Activated CD4-positive, alpha-beta T cell treated with anti-CD3 and anti-CD28 coated beads, Interleukin-2, amount 50 U/mL, for 48 hours (primary cell): ENCODE measurements at places on chromosomes 2 and 18.

GRCh38 chr2:164784376-164784775 is 57.2 kb downstream of the COBLL1 start:
- no peak for DNase-seq

- no peak for DNase-seq
Measured at GRCh38 chr2:219559156-219559915, 12.0 kb downstream of the OBSL1 start.

DNA sequence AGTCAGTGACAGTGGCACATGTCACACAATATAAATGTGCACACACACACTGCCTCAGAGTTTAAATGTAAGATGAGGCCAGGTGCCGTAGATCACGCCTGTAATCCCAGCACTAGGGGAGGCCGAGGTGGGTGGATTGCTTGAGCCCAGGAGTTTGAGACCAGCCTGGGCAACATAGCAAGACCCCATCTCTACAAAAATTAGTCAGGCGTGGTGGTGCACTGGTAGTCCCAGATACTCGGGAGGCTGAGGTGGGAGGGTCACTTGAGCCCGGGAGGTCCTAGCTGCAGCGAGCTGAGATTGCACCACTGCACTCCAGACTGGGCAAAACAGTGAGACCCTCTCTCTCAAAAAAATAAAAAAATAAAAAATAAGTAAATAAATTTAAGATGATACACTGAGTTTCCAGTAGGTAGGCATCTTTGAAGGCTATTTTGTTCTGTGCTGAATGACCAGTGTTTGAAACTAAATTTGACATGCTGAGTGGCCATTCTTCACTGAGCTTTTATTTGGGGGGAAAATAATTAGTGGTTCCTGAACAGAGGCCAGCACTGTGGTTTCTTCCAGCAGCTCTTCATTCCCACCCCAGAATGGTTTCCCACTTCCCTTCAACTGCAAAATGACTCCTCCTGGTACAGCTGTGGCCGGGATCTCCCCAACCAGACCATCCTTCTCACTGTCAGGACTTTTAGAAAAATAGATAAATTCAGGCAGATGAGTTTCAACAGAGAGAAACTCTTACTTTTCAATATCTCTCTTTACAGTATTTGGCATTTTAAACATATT is 44.9 kb downstream of the PSMG2 start:
- no peak for DNase-seq

DNA sequence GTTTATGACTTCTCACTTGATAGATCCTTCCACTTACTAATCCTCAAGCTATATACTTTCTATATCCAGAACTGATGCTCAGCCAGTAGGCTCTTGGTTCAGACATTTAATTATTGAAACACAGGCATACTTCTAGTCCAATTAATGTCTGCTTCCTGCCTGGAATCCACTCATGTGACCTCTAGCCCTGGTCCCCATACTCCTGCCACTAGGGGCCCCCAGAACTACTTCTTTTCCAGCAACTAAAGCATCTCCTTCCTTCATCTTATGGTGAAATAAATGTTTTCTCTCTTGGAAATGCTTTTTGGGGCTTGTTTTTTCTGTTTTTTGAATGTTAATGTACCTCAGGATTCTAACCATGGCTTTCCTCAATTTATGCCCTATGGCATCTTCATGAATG is 527.6 kb downstream of the SATB2 start:
- DNase-seq, result no peak

- no peak for DNase-seq
Measured at GRCh38 chr2:148596018-148596417, 48.5 kb upstream of the EPC2 start.

DNA sequence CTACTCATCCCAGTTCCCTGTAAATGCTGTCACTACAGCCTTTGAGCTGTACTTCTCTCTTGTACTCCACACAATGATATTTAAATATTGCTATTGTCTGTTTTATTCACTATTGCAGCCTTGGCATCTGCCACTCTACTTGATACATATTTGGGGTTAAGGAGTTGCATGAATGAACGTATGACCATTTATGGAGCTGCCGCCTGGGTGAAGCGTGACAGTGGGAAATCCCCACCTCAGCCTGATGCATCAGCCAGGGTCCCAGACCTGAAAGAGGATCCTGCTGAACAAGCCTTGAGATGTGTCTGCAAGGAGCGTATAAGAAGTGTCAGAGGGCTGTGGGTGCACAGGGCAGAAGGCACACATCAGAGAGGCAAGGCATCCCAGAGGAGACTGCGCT is 39.1 kb downstream of the MRPL35 start:
- DNase-seq, result peak; percentile 55

DNA sequence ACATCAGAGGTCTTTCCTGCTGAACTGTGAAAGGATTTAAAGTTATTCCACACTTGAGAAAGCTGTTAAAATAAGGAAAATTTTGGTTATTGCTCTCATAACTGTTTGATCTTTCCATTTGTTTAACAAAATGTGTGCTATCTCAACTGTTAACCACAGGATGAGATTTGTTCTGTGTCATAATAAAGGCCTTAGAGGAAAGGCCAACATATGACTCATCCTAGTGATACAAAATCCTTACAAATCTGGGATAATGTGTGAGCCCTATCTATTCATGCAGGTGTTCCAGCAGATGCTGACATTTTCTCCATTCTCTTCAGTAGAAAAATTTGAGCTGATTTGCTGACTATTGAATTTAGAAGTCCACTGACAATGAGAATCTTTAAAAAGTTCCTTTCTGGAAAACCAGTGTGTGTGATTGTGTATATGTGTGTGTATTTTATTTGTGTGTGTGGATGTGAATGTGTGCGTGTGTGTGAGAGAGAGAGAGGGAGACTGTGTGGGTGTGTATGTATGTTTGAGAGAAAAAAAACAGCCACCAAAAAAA is 1111.9 kb upstream of the GYPC start:
- no peak for DNase-seq

- DNase-seq, result no peak
Measured at GRCh38 chr2:241224018-241224850, 35.8 kb downstream of the ANO7 start.

DNA sequence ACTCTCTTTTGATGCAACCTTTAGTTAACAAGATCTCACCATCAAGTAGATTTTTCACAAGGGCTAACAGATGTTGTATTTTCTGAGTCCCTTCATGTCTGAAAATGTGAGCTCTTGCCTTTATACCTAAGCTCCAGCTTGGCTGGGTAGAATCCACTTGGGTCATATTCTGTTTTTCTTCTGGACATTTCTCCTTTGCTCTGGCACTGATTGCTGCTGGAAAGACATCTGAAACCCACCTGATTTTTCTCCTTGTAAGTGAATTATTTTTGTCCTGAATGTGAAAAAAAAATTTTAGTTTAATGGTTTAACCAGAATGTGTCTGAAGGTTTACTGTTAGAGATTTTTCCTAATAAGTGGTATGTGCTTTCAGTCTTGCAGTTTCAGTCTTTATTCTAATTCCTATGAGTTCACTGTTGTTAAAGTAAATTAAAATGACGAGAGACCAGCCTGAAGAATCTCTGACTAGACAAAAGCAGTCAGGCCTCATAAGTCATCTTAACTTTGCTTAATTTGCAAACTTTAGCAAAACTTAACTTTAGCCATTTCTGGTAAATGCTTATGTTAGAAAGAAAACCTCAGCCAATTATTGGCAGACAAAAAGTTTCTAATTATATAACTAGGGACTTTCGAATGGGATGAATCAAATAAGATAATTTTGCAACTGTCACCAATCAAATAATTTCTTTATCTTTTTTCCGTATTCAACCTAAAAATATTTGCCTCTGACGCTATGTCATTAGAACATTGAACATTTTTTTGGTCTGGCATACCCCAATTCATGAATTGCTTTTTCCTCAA is 70.8 kb downstream of the ACAA2 start:
- no peak for DNase-seq

- no peak for DNase-seq
Measured at GRCh38 chr2:119748135-119748534, 11.6 kb upstream of the PTPN4 start.

DNA sequence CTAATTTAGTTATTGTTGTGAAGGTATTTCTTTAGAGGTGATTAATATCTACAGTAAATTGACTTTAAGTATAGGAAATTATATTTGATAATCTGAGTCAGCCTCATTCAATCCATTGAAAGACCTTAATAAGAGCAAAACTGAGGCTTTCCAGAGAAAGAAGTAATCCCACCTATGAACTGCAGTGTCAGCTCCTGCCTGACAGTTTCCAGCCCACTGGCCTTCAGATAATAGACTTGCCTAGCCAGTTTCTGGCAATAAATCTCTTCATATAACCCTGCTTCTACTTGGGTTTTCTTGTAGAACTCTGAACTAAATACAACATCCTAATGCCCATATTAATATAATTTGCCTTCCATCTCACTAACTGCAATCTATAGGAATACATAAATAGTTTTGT is 437.9 kb upstream of the UBE2E3 start:
- no peak for DNase-seq

- DNase-seq, result no peak
Measured at GRCh38 chr2:192140236-192140839, 54.4 kb downstream of the TMEFF2 start.

GRCh38 chr2:23772684-23773083 is 154.2 kb downstream of the ATAD2B start:
- no peak for DNase-seq

GRCh38 chr2:71071681-71072398 is 3.4 kb downstream of the NAGK start:
- DNase-seq, result peak; percentile 58

GRCh38 chr2:205700331-205701132 is 18.2 kb downstream of the NRP2 start:
- DNase-seq, result peak; percentile 52

- no peak for DNase-seq
Measured at GRCh38 chr2:138104071-138104470, 139.8 kb downstream of the HNMT start.

DNA sequence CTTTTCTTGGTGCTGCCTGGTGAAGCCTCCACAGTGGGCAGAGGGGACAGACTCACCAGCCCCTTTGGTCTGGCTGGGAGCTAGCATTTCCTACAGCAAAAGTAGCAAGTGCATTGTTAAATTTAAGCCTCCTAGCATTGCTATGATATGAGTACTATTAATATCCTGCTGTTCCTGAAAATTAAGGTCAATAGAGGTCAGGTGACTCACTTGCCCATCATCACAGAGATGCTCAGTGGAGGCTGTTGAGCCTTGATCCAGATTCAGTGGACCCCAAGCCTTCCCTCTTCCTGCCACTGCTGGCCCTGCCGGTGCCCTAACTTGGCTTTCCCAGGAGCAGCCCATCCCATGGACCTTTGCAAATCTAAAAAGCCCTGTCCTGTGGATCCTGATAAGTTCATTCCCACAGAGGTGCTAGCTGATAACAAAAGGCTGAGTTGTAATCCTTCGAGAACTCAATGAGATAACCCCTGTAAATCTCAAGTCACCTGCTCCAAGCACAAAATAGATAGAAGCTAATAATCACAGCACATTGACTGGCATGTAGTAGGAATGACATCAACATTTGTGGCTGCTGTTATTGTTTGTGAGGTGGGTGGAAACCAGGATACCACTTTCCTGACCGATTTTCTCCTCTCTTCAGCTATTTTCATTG is 84.4 kb downstream of the THNSL2 start:
- DNase-seq, result no peak

DNA sequence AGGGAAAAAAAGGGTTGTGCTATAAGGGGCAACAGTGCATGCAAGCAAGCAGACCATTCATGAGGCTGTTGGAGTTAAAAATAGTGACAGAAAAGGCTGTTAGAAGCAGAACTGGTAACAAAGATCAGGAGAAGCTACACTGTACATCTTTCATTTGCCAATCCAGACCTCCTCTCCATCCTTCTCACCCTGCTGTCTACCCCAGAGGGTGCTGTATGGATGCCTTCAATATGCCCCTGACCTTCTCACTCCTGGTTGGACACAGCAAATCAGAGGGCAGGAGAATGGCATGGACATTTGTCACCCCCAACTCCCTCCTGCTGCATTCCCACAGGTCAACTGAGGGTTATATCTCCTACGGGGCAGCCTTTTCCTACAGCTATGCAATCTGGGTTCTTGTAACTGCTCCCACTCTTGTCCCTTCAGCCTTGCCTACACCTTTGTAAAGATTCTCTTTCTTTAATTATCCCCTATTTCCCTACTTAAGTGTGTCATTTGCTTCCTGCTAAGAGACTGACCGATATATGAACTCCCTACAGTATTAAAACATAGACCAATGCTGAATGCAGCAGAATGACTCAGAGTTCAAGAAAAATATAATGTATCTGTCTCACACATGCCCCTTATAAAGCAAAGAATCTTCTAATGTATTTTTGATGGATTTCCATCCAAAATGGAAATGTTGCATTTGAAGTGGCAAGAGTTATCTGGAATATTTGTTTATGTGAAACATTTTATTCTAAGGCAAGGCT is 169.2 kb upstream of the NCKAP5 start:
- no peak for DNase-seq

DNA sequence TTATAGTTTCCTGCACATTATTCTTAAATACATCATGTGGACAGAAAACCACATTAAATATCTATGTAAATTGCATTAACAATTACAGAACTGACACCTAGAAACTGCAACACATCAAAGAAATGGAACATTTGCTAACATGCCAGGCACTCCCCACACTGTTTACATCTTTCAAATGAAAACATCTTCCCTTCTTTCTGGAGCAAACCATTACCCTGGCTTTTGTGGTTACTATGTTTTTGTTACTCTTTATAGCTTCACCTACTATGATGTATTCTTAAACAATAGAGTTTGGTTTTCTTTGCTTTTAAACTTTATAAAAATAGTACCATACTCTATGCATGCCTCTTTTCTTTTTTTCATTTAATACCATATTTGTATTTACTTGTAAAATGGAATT is 1894.5 kb upstream of the CELF4 start:
- no peak for DNase-seq

DNA sequence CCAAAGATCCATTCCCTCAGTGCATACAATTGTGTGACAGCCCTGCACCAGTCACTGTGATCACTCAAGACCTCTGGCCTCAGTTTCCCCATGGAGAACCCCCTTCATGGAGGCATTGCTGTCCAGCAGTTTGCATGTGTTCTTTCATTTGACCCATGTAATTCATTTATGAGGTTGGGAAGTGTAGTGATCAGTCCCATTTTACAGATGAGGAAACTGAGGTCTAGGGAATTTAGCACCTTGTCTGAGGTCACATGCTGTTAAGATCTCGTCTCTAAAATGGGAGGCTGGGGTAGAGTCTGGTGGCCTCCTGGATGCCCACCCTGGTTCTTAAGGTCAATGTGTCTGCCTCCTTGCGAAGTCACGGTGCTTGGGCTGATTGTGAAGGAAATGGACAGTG is 19.1 kb downstream of the LDLRAD4 start:
- DNase-seq, result no peak
